ENCODE measurements at places on chromosomes 5 and 9. TPM values are rescaled to one million over a fixed set of nuclear protein-coding genes. Genes with fewer than 3 reads are reported as not detected.

The IFNA2 gene
- total RNA-seq = not detected

- DNase-seq = no peak
Observed at GRCh38 chr5:8213701-8214240, 344.8 kb downstream of the MTRR start.

- DNase-seq = no peak
Observed at GRCh38 chr5:94747371-94747770, 128.9 kb downstream of the SLF1 start.

The PCDH1 gene
- total RNA-seq = 27.4 TPM

The MRPL22 gene
- total RNA-seq = 24.2 TPM

GRCh38 chr9:20269620-20270019 lies 352.7 kb downstream of the MLLT3 start:
- DNase-seq = no peak

The GFPT2 gene
- 38.2 TPM for total RNA-seq

GRCh38 chr5:922436-923280 lies 30.0 kb downstream of the TRIP13 start:
- DNase-seq = no peak

The OR1L1 gene
- total RNA-seq = not detected

The KLHL3 gene
- 18.0 TPM for total RNA-seq

GRCh38 chr9:636931-637591 lies 204.4 kb upstream of the DMRT1 start:
- DNase-seq = no peak

- no peak for DNase-seq
Observed at GRCh38 chr5:178193251-178193809, 6.2 kb upstream of the GMCL2 start.

DNA sequence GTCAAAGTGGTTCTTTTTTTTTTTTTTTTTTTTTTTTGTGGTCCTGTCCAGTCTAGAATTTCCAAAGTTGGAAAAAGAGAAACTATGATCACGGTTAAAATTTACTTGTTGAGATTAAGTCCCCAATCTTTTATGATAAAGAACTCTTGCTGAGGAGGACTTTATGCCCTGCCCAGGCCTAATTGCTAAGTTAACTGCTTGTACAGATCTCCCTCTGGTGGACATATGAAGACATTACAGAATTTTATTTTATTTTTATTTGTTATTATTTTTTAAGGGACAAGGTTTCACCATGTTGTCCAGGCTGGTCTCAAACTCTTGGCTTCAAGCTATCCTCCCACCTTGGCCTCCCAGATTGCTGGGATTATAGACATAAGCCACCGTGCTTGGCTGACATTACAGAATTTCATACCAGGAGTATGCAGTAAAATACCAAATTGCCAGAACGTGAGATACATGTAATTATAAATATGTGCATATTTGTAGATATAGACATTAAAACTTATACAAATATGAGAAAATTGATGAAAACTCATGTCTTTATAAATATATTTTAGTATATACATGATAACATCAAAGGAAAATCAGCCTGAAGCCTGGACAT lies 91.2 kb downstream of the RFK start:
- peak; percentile 17 for DNase-seq

- no peak for DNase-seq
Observed at GRCh38 chr9:130090915-130091314, 37.2 kb downstream of the GPR107 start.

The USP20 gene
- 11.1 TPM for total RNA-seq

GRCh38 chr5:180718810-180719453 lies 20.9 kb downstream of the OR2Y1 start:
- peak; percentile 6 for DNase-seq

DNA sequence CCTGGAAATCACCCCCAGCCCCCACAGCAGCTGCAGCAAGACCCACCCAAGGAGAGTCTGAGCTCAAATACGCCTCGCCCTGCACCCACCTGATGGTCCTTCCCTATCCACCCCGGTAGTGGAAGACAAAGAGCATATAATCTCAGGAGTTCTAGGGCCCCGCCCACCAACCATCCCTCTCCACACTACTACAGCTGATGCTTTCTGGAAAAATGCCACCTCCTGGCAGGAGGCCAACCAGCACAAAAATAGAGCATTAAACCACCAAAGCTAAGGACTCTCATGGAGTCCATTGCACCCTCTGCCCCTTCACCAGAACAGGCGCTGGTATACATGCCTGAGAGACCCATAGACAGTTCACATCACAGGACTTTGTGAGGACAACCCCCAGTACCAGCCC lies 22.5 kb upstream of the NIPSNAP3A start:
- DNase-seq = no peak

The CYFIP2 gene
- total RNA-seq = 94.8 TPM

The TAF11L6 gene
- total RNA-seq = not detected

The OBP2A gene
- total RNA-seq = not detected

GRCh38 chr5:141369994-141370848 lies at the start of gene PCDHGB3:
TSS of gene PCDHGB3 (plus strand) at chr5:141370242. CDS start at chr5:141370395, 153 bp downstream.
- no peak for DNase-seq

The FOXD4L4 gene
- total RNA-seq = 0.45 TPM

- DNase-seq = no peak
Observed at GRCh38 chr9:133960568-133961129, 31.5 kb downstream of the VAV2 start.

- DNase-seq = no peak
Observed at GRCh38 chr9:117377046-117377445, 37.8 kb downstream of the ASTN2 start.

- no peak for DNase-seq
Observed at GRCh38 chr5:60026161-60026560, 132.6 kb upstream of the PDE4D start.

GRCh38 chr5:57411982-57412381 lies 70.6 kb downstream of the ACTBL2 start:
- no peak for DNase-seq

DNA sequence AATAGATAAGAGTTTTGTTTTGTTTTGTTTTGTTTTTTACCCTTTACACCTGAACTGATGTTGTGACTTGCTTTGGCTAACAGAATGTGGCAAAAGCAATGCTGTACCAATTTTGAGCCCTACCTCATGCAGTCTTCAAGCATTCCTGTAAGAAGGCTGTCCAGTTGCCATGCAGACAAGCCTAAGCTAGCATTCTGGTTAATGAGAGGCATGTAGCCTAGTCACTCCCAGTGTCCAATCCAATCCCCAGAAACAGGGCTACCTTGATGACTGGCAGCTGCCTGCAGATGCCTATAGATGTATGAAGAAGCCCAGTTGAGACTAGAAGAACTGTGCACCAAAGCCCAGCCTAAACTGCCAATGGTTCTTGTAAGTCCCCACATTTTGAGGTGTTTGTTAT lies 9.4 kb upstream of the EFNA5 start:
- DNase-seq = no peak

The NR5A1 gene
- not detected for total RNA-seq

DNA sequence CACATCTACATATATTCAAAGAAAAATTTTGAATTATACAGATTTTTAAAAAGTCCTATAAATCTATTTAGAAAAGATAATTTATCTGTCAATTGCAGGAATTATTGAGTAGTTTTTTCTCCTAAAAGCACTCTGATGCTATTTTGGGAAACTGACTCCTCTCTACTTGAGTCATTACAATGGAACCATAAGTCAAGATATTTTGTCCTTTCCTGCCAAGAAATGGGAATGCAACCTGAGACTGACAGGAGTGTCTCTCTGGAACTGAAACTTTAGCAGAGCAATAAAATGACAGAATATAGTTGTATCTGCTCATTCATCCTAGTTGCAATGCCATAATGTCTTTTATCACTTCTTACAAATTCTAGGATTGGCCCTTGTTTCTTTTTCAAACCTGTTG lies 48.6 kb downstream of the CARTPT start:
- no peak for DNase-seq

- DNase-seq = no peak
Observed at GRCh38 chr5:82360022-82360421, 81.9 kb upstream of the RPS23 start.

GRCh38 chr9:98248737-98249474 lies 6.5 kb downstream of the TBC1D2 start:
- no peak for DNase-seq

The PCDHA12 gene
- 16.2 TPM for total RNA-seq

The PRRX2 gene
- total RNA-seq = not detected

- DNase-seq = no peak
Observed at GRCh38 chr5:145936401-145937131, at the start of gene SH3RF2. TSS of gene SH3RF2 (plus strand) at chr5:145936578. CDS start at chr5:145937929, 1,351 bp downstream.

The ROPN1L gene
- total RNA-seq = 3.2 TPM

DNA sequence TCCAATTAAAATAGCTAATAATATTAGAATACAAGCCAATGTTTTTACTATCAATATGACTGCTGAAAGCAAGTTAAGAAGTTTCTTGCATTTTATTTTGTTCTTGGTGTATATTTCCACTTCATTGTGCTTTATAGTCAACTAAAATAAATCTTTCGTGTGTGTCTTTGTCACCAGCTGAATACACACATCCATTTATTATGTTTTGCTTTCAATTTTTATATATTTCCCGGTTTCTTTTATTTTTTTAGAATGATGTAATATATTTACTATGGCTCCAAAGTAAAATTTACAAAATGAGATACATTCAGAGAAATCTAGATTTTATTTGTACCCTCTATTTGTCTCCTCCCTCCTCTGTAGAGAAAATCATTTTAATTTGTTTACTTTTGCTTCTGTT lies 495.9 kb upstream of the PAPPA start:
- no peak for DNase-seq

GRCh38 chr5:120568711-120569110 lies 104.6 kb downstream of the PRR16 start:
- DNase-seq = no peak

The SV2C gene
- total RNA-seq = 9.3 TPM

The SLC36A3 gene
- not detected for total RNA-seq
